ENCODE measurements at places on chromosomes 4 and X.

DNA sequence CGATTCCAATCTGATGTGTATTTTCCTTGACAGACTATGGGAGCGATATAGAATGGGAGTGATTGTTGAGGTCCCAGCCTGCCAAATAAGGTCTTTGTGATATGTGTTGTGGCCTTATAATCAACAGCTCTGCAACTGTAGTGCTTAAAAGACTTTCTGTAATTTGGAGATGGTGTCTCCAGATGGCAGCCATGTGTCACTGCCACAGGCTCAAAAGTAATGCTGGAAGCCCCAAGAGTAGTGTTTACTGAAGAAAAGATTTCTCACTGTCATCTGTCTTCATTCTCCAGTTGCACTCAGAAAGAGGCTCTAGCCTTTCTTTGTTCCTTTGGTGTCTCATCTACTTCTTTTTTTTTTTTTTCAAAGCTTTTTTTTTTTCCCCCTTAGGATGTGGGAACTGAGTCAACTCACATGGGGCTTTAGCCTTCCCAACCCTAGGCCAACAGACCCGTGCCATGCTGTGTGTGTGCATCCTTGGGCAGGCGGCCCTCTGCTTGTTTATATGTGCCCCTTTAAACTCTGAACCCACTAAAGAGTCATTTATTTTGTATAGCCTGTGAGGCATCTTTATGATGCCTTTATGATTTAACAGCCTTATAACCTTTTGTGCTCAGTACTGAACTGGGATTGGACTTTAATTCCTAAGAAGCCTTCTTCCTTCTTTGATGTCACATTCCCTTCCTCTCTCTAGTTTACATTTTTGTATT lies 15.6 kb downstream of the SRPX2 start:
- DNase-seq = no peak

DNA sequence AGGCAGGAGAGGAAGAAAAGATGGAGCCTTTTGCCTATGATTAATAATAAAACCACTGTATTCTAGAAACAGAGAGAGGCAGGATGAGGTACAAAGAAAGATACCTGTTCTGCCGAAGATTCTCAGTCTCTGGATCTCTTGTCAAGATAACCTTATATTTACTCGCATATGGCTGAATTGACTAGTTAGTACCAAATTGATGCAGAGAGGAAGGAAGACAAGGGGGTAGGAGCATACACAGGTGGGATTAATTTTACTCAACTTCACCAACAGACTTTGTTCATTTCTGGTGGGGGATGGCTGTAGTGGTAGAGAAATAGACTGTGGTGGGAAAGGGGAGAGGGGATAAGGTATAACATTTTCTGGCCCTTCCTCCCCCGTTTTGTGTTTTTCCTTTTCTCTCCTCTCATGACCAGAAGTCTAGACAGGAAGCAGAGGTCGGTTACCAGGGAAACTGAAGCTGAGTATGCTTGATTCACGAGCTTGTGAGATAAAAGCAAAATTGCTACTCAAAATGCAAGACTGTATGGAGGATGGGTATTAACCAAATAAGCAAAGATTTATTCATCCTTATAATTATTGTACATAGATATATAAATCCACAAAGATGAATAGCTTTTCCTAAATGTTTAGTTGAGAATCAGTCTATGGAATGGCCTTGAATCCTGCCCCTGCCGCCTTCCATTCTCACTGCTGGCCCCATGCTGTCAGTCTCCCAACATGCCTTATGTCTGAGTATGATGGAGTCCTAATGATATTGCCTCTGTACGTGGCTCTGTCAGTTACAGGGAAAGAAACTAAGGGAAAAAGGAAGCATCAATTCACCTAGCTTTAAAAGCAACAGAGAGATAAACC lies 17.8 kb upstream of the PAGE2B start:
- no peak for DNase-seq

GRCh38 chrX:9786798-9787635 lies 788 bp downstream of the SHROOM2 start:
- DNase-seq = no peak

DNA sequence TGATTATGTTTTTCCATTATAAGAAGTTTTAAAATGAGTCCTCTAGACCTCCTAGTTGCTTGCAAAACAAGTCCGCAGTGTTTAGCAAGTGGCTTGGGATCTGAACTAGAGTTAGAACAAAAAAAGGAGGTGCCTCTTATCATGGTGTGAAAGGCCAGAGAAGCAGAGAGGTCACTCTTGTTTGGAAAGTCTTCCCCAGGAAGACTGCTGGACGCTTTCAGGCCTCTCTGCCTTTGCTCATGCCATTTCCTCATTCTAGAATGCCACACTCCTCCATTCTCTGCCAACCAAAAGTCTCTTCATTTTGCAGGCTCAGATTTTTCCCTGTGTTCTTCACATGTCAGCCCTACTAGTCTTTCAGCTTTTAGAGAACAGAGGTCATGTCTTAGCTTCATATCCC lies 14.9 kb downstream of the PARM1 start:
- no peak for DNase-seq

DNA sequence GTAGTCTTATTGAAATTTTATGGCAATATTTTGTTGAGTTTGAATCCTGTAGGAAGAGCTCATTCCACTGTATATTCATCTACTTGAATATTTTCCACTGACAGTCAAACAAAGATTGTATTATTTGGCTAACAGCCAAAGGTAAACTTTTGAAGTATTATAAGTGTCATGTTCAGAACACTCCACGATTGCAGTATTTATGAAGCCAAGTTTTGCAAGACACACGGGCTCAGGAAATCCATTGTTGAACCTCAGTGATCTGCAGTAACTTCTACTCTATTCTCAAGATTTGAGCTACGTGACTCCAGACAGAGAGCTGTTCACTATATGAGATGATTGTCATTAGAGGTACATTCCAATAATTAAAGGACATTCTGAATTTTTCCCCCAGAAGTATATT lies 302.7 kb upstream of the ADGRL3 start:
- no peak for DNase-seq

DNA sequence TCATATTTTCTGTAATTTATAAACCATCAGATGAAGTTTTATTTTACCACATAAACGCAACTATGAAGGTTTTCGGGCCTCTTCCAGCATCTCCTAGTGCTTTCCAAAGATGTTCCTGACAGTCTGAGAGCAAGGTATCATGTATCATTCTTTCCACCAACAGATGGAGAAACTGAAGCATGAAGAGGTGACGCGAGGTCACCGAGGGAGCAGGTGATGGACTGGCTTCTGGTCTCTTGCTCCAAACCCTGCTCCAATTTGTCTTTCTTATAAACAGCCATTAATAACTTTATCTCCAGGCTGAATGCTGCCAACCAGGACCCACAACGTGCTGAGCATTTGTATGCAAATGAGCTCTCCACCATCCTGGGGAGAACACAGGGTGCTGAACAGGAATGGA lies 86.3 kb upstream of the MAML3 start:
- DNase-seq = no peak

- DNase-seq = no peak
Measured at GRCh38 chrX:153989973-153990655, 17.6 kb downstream of the TMEM187 start.

GRCh38 chr4:52968691-52969090 lies 106.6 kb downstream of the RASL11B start:
- no peak for DNase-seq

- DNase-seq = no peak
Measured at GRCh38 chr4:119506806-119507205, 121.8 kb downstream of the PDE5A start.

Measured in activated CD4-positive, alpha-beta T cell treated with anti-CD3 and anti-CD28 coated beads for 1 hour (primary cell).